Activated CD8-positive, alpha-beta memory T cell treated with anti-CD3 and anti-CD28 coated beads for 1 hour (primary cell): ENCODE measurements at places on chromosomes 7 and 10.

- DNase-seq, result no peak
Observed at GRCh38 chr7:30851651-30852307, 59.9 kb upstream of the AQP1 start.

GRCh38 chr7:28539289-28539981, 127.1 kb downstream of the CREB5 start:
- DNase-seq, result no peak

- peak; percentile 1 for DNase-seq
Observed at GRCh38 chr7:21253740-21254687, 173.9 kb upstream of the SP4 start.

DNA sequence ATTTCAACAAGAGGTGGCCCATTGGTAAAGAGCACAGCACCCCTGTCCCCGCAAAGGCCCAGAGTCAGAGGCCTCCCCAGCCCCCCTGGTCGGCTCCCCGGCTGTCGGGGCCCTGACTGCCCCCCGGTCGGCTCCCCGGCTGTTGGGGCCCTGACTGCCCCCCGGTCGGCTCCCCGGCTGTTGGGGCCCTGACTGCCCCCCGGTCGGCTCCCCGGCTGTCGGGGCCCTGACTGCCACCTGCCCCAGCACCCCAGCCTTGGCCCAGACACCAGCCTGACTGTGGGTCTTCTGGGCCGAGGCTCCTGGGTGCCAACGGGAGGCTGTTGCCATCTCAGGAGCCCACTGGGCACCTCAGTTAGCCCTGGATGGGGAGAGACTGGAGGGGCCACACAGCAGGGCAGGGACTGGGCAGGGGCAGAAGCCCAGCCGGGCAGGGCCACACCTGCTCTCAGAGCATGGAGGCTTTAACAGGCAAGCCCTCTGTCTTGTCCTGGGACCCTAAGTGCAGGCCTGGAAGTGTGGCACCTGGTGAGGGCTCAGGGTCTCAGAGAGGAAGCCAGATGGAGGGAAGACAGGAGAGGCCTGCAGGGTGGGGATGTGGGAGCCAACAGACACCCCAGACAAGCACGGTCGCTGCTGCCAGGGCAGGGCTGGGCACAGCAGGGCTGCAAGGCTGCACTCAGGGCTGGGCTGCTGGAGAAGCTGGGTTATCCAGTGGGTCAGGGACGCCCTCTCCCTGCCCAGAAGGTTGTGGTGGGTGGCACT, 56.5 kb downstream of the JAKMIP3 start:
- no peak for DNase-seq

GRCh38 chr7:108454674-108455550, 1.3 kb downstream of the NRCAM start:
- no peak for DNase-seq
